ENCODE measurements at places on chromosomes 12 and 14.

- DNase-seq, result no peak
Observed at GRCh38 chr12:65823513-65824375, 539 bp upstream of the HMGA2 start.

DNA sequence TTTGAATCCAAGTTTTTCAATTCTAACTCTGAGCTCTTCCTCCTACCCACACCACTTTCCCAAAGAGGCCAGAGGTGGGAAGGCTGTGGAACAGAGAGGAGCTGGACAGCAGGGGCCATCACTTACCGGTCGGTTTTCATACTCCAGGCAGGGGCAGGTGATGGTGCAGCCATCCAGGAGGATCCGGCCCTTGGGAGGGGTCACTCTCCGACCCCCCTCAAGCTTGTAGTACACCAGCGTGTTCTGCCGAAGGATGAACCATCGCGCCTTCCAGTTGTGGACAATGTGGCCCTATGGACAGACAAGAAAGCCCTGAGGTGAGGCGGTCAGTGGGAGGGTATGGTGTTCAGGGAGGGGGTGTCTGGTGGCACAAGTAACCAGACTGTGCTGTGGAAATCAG, 14.4 kb downstream of the PLEK2 start:
- no peak for DNase-seq

GRCh38 chr12:104459368-104459909, 2.7 kb downstream of the CHST11 start:
- no peak for DNase-seq

DNA sequence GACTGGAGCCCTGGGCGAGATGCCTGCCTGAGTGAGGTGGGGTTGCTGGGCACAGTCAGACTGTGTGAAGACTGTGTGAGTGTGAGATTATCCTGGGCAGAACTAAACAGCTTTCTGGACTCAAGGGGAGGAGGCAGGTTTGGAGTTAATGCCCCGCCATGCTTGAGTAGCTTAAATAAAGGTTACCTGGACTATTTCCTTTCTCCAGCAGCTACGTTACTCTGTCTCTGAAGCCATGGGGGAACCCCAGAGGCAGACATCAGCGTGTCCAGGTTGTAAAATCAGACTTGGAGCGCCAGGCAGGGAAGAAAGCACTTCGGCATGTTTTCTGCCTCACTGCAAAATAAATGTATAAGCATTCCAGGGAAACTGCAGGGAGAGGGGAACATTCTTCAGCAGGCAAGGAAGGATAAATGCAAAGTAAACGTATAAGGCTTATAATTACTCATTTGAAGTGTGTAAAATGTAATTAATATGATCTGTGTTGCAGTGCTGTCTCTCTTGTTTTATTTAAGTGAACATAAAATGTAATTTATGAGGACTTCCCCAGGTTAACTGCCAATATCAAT, 129.7 kb downstream of the CHST11 start:
- DNase-seq, result no peak

- DNase-seq, result peak; percentile 70
Observed at GRCh38 chr12:71636704-71637115, 26.9 kb downstream of the ZFC3H1 start.

GRCh38 chr12:53308276-53308675, 8.8 kb downstream of the MYG1 start:
- no peak for DNase-seq

DNA sequence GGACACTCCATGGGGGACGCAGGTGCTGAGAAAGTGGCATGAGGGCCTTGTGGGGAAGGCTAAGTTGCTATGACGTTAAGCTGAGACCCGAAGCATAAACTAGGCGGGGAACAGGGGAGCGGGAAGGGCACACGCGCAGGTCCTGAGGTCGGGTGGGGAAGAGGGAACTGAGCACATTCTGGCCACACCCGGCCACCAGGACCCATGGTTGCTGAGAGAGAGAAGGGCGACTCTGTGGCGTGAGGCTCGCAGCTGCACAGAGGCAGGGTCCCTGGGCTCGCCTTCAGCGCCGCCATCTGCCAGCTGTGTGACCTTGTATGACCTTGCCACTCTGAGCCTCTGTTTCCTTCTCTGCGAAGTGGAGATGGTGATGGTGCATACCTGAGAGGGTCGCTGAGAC, 182.5 kb downstream of the PHETA1 start:
- DNase-seq, result no peak

- DNase-seq, result peak; percentile 32
Observed at GRCh38 chr14:31038521-31039166, 12.5 kb upstream of the STRN3 start.

- DNase-seq, result peak; percentile 49
Observed at GRCh38 chr14:90109858-90110257, 48.1 kb downstream of the KCNK13 start.

DNA sequence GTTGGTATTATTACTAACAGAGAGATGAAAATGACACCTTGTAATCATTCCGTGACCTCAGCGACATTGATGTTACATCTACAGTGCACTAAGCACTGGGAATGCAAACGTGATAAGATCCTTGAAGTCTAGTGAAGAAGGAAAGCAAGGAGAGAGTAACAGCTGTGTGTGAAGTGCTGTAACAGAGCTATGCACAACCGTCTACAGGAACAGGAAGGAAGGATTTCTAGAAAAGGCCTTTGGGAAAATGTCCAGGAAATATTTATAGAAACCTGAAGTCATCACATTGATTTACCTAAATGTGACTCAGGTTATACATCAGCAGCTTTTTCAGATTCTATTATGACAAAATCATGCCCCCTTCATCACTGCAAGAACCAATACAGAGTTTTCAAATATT, 304.2 kb upstream of the AMIGO2 start:
- DNase-seq, result peak; percentile 37

GRCh38 chr14:69839661-69840060, 39.6 kb upstream of the SMOC1 start:
- no peak for DNase-seq

DNA sequence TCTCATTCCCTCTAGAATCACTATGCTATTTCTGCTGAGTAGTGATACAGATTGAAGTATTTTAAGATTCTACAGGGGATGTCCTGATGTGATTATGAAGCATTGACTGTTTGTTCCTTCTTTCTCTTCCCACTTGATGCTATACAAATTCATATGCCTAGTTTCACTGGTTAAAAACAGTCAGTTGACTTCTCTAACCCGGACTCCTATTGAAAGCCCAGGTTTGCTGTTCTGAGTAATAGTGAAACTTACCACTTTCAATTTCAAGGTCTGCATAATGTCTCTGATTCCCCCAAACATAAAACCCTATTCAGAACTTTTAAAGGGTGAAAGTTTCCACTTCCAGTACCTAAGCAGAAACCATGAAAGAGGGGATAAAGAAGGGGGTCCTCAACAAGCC, 117.7 kb upstream of the RPL10L start:
- DNase-seq, result no peak

GRCh38 chr14:77051116-77051515, 22.6 kb upstream of the IRF2BPL start:
- no peak for DNase-seq

GRCh38 chr12:130633771-130634170, 82.3 kb downstream of the RIMBP2 start:
- no peak for DNase-seq

DNA sequence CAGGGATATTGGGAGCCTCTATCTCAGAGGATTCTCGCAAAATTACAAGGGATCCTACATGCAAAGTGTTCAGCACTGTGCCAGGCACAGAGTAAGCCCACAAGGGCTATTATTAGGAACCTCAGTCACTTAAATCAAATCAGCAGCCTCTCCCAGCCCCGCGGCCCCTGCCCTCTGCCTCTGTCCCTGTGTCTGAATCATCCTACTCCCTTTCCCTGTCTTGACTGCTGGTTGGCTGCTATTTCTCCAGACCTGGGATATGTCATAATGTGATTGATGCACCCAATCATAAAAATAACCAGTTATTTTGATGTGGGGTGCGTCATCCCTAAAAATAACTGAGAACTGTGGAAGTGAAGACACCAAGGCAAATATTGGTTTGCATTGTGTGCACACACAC, 176.3 kb downstream of the KSR2 start:
- peak; percentile 57 for DNase-seq

GRCh38 chr12:132783917-132784531, 22.4 kb upstream of the ANKLE2 start:
- DNase-seq, result no peak

- DNase-seq, result no peak
Observed at GRCh38 chr12:96313606-96314005, 86.6 kb downstream of the CDK17 start.

DNA sequence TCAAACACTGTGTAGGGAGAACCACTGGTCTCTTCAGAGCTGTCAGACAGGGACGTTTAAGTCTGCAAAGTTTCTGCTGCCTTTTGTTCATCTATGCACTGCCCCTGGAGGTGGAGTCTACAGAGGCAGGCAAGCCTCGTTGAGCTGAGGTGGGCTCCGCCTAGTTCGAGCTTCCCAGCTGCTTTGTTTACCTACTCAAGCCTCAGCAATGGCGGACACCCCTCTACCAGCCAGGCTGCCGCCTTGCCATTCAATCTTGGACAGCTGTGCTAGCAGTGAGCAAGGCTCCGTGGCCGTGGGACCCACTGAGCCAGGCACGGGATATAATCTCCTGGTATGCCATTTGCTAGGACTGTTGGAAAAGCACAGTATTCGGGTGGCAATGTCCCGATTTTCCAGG, 24.6 kb upstream of the YBX3 start:
- no peak for DNase-seq

GRCh38 chr12:118480235-118480634, 103.9 kb downstream of the SUDS3 start:
- DNase-seq, result no peak

- DNase-seq, result no peak
Observed at GRCh38 chr12:59429766-59430165, 166.1 kb upstream of the SLC16A7 start.

- no peak for DNase-seq
Observed at GRCh38 chr12:50955288-50955687, 2.9 kb downstream of the HIGD1C start.

DNA sequence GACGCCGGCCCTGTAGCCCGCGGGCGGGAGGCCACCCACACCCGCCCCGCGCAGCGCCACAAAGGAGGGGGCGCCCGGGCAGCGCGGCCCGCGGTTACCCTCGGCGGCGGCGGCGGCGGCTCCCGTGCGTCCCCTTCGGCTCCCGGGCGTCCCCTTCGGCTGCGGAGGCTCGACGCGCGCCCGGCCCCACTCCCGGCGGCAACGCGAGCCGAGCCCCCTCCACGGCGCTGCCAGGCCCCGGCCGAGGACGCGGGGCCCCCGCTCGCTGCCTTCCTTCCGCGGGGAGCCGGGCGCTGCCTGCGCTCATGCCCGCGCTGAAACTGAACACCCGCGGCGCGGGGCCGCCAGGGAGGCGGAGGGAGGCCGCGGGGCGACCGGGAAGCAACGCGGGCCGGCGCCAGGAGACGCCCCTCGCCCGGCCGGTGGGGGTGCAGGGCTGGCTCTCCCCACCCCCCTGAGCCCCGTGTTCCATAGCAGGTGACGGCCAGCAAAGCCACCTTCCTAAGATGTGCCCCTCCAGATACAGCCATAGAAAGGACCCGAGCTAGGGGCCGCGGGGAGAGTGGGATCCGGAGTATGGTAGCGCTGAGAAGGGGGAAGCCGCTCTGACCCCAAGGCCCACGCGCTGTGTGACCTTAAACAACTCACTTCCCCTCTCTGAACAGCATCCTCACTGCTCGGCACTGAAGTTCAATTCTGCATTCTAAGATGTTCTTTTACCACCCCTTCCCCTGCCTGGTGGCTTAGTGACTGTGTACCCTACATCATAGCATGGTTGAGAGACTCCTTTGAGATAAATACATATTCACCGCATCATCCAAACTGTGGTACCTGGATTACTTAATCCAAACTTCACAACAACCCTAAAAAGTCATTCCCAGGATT, 42.8 kb downstream of the KDM2B start:
- DNase-seq, result no peak

DNA sequence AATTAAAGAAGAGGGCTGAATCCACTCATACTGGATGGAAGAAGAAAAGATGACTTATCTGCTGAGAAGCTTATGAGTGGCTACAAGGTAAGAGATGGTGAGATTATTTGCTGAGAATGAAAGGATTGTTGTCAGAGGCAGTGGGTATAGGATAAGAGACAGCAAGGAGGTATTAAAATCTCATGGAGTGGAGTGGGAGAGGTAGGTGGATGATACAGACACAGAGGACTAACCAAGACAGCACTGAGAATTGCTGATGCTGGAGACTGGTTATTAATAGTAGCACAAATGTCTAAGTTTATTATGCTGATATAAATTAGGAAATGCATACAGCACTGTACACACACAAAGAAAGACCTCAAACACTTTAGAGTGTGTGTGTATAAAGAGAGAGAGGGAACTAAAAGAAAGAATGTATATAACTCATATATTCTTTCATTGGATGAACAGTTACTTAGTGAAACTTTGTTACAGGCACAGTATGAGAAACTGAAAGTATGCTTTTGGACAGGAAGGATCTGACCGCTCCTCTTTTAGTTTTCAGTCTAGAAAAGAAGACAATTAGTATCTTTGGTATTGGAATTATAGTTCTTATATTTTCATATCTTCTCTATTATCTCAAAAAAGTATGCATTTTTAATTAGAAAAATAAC, 543.1 kb downstream of the LRFN5 start:
- no peak for DNase-seq

DNA sequence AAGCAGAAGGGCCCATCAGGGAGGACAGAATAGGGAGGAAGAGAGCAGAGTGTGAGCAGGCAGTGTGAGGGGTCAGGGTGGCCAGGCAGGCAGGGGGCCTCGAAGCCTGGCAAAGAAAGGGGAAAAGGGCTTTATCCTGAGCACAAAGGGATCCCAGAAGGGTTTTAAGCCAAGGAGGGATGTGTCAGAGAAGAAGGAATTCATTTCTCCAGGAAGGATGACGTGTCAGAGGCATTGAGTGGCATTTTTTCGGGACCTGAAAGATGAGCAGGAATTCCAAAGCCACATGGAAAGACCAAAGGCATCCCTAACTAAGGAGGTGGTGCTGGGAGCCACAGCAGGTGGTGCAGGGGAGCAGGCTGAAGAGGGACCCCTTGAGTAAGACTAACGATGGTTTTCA, 132.1 kb downstream of the DICER1 start:
- DNase-seq, result no peak

- no peak for DNase-seq
Observed at GRCh38 chr14:104864267-104865080, 594 bp upstream of the CEP170B start.

GRCh38 chr12:3772380-3772779, 19.5 kb upstream of the CRACR2A start:
- no peak for DNase-seq

- peak; percentile 1 for DNase-seq
Observed at GRCh38 chr12:89192429-89192828, 159.9 kb downstream of the DUSP6 start.

DNA sequence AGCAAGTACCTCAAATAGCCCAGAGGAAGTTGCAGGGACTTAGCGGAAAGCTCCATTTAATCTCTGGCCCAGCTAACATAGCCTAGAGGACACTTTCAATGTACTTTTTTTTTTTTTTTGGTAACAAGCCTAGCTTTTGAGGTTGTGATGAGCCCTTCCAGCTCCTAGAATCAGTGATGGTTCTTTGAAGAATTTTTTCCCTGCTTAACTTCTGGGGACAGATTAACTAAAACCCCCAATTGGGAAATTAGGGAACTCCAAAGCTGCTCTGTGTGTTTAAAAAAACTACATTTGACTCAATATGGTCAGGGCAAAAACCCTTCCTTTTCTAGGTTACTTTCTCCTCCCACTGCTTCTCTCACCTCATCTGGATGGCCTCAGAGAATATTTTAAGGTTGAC, 23.9 kb upstream of the ITGA5 start:
- DNase-seq, result no peak
